ENCODE measurements at places on chromosomes 1 and 21.

- no peak for DNase-seq
Measured at GRCh38 chr21:43624339-43624738, 34.9 kb downstream of the HSF2BP start.

GRCh38 chr21:41974752-41975053 is 20.9 kb upstream of the C2CD2 start:
- DNase-seq, result no peak

- peak; percentile 70 for DNase-seq
Measured at GRCh38 chr21:46509741-46510502, 51.2 kb downstream of the DIP2A start.

DNA sequence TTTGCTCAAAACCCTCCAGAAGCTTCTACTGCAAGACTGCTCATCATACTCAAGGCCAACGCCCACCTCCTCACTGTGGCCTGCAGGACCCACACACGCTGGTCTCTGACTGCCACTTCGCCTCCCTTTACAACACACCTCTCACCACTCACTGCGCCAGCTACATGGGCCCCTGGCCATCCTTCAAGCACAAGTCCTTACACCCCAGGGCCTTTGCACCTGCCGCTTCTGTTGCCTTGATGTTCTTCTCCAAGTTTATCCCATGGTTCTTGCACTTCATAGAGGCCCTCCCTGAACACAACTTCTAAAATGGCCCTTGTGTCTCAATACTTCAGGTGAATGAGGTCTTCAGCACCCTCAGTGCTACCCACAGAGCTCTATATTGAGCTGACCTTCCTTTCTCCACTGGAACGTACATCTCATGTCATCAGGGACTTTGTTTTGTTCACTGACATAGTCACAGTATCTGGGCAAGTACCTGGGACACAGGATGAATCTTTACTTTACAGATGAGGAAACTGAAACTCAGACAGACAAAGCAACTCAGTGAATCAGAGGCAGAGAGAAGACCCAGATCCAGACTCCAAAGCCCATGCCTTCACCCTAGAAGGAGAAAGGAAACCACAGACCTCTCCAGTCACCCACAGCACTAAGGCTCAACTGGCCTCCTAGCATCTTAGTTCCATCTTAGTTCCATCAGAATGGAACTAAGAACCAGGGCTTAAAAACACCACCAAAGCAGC is 34.7 kb upstream of the CLSTN1 start:
- no peak for DNase-seq

GRCh38 chr1:9263984-9264872 is 28.5 kb upstream of the SPSB1 start:
- no peak for DNase-seq

DNA sequence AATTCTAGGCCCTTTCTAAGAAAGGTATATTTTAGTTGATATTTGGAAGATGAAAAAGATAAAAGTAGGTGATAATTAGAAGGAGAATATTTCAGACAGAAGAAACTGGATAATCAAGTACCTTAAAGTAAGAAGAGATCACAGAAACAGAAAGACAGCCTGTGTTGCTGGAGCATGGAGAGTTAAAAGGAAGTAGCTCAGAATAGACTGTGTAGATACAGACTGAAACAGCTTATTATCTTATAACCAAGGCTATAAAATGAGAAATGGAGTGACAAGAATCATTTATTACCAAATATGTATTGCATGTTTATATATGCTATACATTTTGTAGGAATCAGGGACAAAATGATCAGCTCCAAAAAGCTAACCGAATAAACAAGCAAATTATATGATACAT is 1120.3 kb downstream of the BRINP3 start:
- no peak for DNase-seq

- DNase-seq, result no peak
Measured at GRCh38 chr1:220979371-220979770, 100.1 kb downstream of the HLX start.

DNA sequence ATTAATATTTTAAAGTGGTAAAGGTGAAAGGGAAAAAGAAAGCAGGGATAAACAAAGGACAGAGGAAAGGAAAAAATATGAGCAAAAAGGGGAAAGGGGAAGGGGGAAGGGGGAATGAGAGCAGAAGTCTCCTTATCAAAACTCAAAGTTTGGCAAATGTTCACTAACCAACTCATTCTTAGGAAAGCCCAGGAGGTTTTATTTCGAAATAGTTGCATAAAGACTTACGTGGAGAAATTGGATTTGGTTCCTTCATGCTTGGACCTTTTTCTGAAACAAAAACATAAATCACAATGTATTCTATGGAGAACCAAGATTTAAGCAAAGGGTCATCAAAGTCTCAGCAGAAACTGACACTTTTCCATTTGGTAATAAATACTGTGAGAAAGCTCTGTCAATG is 188.1 kb downstream of the TGFBR3 start:
- DNase-seq, result no peak

DNA sequence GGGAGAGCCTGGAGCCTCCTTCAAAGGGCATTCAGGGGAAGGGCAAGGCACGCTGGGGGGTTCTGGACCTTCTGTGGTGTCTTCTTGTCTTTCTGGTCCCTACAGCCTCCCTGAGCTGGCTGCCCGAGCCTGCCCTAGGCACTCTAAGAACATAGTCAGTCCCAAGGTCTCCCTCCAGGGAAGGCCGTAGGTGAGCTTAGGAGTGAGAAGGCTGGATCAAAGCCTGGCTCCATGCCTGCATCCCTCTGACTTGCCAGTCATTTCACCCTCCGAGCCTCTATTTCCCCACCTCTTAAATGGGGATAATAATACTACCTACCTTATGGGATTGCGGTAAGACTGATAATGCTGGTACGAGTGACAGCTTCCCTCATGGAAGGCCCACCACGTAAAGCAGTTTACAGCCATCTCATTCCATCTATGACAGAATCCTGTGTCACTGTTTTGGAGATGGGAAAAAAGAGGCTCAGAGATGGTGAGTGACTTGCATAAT is 20.8 kb downstream of the PTPRF start:
- no peak for DNase-seq

GRCh38 chr1:167532964-167533824 is 14.9 kb upstream of the CD247 start:
- DNase-seq, result no peak

DNA sequence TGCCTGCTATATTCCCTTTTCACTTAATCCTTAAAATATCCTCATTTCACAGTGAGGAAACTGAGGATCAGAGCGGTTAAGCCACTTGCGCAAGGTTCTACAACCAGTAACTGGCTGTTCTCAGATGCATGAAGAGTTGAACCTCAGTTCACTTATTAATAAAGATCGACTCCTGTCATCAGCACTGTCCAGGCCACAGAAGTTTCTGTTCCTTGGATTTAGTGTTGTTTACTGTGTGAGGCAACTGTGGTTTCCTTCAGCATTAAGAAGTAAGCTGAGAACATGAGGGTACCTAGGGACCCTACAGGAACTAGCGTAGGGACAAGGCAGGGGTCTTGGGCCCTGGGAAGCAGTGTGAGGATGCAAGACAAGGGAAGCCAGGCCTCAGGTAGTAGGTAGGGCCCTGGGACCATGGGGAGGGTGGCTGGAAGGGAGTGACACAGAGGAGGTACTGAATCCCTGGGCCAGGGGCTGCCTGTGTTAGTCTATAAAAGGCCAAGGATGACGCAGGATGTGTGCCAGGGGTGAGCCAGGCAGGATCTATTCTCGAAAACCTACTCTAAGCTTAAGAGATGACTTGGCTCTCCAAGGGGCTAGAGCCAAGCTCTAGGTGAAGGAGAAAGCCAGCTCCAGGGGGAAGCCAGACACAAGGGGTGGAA is 181.2 kb upstream of the CSF3R start:
- DNase-seq, result no peak

- DNase-seq, result peak; percentile 86
Measured at GRCh38 chr1:156725683-156726280, 2.5 kb upstream of the METTL25B start.

DNA sequence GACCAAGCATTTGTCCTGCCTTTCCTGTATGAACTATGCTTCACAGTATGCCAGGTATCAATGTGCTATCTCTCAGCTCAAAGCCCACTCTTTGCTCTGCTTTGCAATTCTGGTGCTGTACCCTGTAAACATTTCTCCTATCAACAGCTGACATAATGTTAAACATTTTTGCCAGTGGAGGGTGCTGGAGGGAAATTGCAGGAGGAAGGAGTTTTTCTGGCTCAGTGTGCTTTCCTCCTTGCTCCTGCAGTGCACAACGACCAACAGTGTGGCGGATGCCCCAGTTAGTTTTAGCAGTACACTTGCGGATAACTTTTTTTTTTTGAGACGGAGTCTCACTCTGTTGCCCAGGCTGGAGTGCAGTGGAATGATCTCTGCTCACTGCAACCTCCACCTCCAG is 67.1 kb upstream of the PTGFRN start:
- no peak for DNase-seq

GRCh38 chr1:185448591-185449186 is 131.6 kb upstream of the IVNS1ABP start:
- no peak for DNase-seq

DNA sequence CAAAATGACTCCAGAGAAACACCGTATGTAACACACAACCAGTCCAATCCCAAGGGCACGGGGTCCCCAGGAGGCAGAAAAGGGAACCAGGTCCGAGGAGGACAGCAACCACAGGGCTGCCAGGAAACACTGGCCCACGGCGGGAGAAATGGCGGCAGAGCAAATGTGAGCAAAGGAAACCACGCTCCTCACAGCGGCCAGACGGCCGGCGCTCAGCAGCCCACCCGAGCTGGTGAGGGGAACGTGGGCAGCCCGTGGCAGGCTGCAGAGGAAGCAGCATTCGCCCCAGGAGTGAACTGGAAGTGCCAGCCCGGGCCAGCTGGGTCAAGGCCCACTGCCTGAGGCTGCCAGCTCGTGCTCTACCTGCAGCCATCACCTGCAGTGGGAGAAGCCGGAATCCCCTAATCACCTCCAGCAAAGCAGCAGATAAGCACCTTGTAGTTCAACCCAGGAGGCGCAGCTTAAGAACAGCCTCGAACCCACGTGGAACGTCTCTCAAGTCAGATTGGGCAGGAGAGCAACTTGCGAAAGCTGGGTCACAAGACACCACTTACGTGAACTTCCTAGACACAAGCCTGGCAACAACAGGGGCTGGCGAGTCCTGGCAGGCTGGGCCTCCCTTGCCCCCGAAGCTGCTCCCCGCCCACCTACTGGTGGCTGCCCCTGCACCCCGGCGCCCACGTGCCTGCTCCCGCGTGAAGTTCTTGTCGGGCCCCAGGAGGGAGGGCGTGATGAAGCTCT is 6.7 kb downstream of the SLC19A1 start:
- DNase-seq, result no peak

DNA sequence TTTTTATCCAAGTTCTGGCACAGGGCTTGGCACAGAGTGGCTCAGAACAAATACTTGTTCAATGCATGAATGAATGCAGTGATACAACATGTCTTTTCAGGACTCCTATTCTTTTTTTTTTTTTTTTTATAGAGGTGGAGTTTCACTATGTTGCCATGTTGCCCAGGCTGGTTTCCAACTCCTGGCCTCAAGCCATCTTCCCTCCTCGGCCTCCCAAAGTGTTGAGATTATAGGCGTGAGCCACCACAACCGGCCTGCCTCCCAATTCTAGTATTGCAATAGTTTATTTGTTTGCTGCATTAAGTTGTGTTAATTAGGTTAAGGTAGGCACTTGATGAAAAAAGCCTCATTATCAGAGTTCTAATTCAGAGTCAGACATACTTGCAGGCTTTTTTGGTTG is 17.9 kb downstream of the UBE4B start:
- DNase-seq, result no peak

GRCh38 chr1:230186003-230186863 is 119.2 kb downstream of the GALNT2 start:
- DNase-seq, result peak; percentile 100

- DNase-seq, result peak; percentile 72
Measured at GRCh38 chr1:45010855-45011811, at the start of gene HECTD3. HECTD3 (minus strand) TSS chr1:45011324; CDS start chr1:45011257, 67 bp downstream.

DNA sequence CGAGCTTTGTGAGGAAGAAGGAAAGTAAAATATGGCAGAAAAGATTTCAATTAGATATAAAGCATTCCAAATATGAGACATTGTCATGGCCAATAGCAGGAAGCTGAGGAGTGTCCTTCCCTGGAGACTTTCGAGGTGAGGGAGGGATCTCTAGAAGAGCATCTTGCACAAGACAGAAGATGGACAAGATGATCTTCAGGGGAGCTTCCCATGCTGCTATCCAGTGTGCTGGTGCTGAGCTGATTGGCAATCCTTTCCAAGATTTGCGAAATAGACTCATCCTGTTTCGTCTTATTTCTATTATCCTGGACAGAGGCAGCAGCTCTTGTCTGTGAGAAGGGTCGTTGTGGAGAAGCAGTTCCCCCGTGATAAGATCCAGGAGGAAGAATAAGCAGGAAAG is 342.0 kb upstream of the CAMK1G start:
- DNase-seq, result no peak

DNA sequence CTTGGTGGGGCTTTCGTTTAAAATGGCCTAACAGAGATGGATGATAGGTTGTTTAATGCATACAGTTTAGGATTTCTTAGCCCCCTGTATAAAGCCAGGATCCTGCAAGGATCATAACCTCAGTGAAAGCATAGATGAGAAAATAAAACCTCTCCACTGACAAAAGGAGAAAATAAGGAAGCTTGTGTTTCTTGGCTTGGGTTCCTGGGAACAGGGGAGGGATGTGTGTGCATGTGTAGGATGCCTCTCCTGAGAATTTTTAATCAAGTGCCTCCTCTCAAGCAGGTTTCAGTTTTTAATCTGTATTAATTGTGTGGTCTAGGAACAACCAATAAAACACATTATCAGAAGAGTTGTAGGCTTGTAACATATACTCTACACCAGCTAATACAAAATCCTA is 26.1 kb downstream of the PRKACB start:
- no peak for DNase-seq

DNA sequence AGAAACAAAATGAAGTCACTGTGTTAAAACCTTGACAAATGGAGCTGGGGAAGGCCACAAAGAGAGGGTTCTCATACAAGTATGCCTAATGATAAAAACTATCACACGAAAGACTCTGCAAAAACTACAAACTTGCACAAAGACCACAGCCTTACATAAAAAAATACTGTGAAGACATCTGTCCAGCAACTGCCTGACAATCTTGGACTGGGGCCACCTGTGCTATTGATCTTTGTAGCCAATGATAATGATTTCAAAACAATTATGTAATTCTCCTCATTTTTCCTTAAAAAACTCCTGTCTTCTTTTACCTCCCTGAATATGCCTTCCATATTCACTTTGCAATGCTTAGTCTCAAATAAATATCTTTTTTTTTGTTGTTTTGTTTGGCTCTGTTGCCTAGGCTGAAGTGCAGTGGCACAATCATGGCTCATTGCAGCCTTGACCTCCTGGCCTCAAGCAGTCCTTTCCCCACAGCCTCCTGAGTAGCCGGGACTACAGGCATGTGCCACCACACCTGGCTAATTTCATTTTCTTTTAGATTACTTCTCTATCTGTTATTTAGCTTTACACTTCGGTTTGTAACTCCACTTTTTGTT is 79.4 kb upstream of the RHOU start:
- DNase-seq, result no peak

Measured in DMS153 (cell line).